Inflammatory macrophage treated with lipopolysaccharide for 1 hour (primary cell): ENCODE measurements at places on chromosomes 7 and 10.

GRCh38 chr10:13567030-13567429 is 19.7 kb upstream of the PRPF18 start:
- peak; percentile 83 for DNase-seq

DNA sequence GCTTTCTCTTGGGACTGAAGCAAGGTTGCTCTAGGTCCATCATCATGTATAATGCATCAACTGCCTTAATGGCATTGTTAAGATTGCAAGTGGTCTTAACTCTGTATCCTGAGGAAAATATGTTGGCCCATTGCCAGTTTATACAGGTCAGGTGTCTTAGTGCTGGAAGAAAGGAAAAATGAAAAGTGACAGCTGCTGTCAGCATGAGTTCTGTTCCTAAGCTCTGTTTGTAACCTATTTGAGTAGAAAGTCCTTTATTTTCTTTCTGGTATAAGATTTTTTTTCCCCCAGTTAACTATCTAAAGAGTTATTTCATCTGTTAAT is 127.2 kb downstream of the SRI start:
- DNase-seq, result no peak

DNA sequence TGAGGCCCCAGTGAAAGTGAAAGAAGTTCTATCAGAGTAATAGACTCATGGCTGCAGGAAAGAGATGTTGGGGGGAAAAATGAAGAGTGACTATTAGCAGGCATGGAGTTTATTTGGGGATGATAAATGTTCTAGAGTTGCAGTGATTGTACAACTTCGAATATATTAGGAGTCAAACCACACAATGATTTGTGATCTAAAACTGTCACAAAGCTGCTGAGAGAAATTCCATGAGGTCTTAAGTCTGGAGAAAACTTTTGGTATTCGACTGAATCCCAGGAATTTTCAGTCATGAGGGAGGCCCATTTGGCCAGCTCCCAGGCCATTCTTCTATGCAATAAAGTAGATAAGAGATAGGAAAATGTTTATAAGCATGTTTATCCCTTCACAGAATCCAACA is 55.9 kb upstream of the UNC5B start:
- DNase-seq, result no peak

DNA sequence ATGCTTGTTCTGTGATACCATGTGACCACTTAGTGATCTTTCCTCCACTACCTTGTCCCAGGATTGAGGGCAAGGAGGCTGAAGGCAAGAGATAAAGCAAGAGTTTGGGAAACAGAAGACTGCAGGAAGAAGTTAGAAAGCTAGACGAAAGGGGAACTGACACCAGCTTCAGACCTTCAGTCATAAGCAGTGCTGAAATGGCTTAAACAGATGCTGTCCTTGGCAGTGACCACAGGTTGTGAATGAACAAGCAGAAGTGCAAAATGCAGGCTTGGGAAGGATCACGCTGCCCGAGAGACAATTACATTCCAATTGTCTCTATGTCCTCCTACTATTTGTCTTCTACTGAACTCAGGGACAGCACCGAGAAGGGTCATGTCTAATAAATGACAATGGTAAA is 704.9 kb upstream of the AUTS2 start:
- DNase-seq, result no peak

DNA sequence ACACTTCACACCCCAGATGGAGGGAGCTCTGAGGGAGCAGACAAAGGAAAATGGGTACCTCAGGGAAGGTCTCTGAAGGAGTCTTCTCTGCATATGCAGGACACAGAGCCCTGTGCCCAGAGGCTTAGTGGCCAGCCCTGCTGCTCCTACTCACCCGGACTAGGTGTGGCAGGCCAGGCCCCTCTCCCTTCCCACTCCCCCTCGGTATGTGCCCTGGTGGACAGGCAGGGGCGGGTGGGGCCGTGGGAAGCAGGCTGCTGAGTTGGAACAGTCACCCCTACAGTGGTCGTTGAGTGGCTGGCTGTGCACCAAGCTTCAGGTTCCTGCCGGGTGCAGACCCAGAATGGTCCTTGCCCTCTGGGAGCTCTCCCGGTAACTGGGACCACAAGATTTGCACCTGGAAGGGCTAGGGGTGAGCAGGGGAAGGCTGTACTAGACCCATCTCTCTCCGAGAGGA is 68.6 kb downstream of the ZMIZ1 start:
- DNase-seq, result no peak

DNA sequence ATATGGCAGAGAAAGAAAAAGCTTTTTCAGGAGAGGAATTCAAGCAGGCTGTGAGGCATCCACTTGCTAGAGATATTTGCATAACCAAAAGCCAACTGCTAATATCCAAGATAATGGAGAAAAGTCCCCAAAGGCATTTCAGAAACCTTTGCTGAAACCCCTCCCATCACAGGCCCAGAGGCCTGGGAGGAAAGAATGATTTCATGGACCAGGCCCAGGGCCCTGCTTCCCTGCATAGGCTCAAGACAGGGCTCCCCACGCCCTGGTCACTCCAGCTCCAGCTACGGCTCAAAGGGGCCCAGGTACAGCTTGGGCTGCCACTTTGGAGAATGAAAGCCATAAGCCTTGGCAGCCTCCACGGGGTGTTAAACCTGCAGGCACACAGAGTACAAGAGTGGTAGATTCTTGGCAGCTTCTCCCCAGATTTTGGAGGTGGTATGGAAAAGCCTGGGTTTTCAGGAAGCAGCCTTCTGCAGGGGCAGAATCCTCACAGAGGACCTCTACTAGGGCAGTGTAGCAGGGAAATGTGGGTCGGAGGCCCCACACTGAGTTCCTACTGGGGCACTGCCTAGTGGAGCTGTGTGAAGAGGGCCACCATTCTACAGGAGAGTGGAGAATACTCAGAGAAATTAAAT is 5.6 kb upstream of the RSU1 start:
- DNase-seq, result no peak

DNA sequence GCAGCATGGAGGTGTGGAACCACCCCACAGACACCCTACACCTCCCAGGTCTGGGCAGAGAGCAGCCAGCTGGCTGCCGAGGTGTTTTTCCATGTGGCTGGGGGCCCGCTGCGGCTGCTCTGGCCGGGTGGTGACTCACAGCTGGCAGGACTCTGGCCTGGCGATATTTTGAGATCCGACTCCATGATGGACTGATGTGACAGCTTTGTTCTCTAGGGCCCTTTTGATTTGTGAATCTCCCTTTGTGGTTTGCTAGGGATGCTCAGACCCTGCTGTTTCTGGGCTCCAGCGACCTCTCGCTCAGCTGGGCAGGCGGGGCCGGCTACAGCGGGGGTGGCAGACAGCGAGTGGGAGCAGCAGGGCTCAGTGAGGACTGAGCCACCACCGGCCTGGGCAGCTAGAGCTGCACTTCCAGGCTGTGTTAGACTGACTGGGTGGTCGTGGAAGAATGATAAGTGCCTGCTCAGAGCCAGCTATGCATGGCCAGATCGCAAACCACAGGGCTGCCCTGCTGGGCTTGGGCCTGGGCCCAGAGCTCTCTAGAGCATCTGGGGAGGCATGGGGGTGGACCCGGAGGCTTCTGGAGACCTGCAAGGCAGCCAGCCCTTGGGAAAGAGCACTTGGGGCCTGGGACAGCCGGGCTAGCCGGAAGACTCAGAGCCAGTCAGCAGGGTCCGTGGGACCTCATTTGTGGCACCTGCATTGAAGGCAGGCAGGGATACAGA is 46.2 kb upstream of the GDF10 start:
- no peak for DNase-seq

GRCh38 chr10:72564596-72564995 is 61.3 kb downstream of the MICU1 start:
- DNase-seq, result peak; percentile 20

DNA sequence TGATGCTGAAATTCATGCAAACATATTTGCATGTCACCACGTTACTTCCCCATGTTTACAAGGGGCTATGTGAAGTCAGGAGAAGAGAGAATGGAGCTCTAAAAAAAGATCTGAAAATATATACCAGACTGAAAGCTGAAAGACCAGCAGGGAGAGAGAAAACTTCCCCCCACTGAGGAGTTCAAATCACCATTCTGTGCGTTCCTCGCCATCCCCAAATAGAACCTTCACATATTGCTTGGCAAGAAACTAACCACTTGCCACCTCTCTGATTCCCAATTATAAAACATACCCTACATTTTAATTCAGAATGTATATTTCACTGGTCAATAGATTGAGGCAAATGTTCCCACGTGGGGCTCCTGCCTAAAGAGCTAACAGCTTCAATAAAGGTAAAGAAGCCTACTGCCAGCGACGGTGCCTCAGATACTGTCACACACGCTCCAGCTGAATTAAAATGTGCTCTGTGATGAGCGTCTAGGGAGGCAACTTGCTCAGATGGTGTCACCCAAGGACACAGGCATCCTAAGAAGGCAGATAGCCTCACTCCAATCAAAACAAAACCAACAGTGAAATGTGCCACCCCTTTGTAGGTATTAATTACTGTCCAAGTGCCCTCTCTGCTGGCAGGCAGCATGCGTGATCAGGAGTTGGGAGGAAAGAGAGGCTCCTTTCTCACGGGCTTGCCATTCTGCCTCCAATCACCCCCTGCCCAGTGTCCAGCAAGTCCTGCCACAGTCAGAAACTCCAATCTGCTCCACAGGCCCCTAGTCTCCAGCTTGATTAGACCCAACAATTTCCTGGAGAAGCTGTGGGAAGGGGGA is 298.2 kb downstream of the GRID1 start:
- no peak for DNase-seq

DNA sequence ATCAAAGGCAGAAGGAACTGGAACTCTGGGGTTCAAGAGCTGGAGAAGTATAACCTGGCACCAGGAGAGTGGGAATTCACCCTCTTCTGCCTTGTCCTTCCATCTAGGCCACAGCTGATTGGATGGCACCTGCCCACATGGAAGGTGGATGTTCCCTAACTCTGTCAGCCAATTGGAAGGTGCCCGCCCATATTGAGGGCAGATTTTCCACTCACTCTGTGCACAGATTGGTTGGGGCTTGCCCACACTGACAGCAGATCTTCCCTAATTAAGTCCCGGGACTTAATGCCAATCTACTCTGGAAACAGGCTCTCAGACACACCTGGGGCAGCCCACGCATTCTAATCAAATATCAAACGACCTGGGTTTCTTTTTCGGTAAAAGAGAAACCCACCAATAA is 1142.3 kb upstream of the CELF2 start:
- DNase-seq, result no peak

- no peak for DNase-seq
Measured at GRCh38 chr10:70188768-70189167, 18.5 kb upstream of the SAR1A start.

DNA sequence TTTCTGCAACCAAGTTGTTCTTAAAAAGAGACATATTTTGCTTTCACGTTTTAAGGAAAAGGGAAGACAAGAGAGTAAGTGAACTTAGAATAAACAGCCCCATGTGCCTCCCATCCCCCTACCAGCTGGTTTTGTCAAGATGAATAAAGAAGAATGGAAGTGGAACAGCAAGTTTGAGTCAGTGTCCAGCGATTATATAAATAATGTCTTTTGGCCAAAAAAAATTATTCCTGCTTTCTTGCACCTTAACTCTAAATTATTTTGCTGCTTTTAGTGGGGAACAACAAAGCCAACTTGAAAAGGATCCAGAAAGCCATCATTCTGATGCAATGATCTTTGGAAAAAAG is 82.4 kb upstream of the TRIL start:
- DNase-seq, result no peak

GRCh38 chr10:44627591-44628354 is 242.9 kb upstream of the CXCL12 start:
- no peak for DNase-seq

DNA sequence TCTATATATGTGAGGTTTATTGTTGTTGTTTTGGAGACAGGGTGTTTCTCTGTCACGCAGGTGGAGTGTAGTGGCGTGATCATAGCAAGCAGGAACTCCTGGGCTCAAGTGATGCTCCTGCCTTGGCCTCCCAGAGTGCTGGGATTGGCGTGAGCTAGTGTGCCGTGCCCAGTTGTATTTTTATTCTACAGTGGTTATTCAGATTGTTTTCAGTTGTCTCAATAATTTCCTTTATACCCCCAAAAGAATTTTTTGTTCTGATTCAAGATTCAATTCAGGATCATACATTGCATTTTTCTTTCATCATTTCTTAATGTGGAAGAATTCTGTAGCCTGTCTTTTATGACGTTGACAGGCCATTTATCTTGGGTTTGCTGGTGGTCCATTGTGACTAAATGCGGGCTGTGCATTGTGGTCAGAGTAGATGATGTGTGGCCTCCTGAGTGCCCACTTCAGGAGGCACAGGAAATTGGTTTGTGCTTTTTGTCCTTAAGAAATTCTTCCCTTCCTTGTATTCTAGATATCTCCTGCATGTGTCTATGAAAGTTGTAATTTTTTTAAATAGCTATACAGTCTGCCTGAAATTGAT is 22.9 kb downstream of the RBM33 start:
- DNase-seq, result no peak

DNA sequence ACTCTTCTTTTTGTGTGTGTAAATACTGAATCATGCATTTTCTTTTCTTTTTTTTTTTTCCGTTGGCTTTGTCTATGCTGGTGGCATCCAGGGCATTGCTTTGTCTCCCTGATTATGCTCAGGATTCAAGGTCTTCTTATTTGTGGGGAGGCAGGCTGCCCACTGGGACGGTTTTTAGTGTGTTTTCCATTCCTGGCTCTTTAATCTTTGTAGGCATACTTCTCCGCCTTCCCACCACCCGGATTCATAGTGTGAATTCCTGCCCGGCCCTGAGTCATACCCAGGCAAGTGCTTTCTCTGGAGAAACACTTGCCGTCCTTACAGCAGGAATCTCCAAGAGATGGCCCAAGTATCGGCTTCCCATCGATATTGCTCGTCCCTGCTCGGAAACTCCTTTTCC is 5.2 kb downstream of the ZNF655 start:
- no peak for DNase-seq

- DNase-seq, result no peak
Measured at GRCh38 chr7:53984776-53985175, 557.4 kb upstream of the VSTM2A start.

- no peak for DNase-seq
Measured at GRCh38 chr10:86706401-86706841, 38.1 kb downstream of the LDB3 start.

- no peak for DNase-seq
Measured at GRCh38 chr10:24208661-24209431, at the start of gene KIAA1217. Gene KIAA1217, plus strand, starts transcription at chr10:24209138. Its CDS starts 56 bp downstream, at chr10:24209194.

GRCh38 chr7:13920053-13920697 is 69.3 kb downstream of the ETV1 start:
- DNase-seq, result no peak

DNA sequence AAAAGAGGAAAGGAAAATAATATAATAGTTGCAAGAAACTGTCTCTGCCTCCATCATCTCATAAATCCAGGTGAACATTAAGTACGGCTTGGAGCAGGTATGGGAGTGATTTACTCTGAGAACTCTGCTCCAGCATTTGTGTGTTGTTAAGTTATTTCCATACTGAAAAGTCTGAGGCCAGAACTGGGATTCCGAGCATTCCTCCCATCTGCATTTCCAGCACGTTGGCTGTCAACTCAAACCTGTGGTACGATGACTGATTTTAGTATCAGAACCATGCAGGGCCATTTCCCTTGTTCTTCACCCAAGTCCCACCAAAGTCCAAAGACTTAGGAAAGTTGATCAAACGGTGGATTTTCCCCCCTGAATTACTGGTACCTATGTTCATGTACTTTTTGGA is 104.9 kb downstream of the CREB5 start:
- DNase-seq, result no peak

GRCh38 chr10:105585753-105586152 is 944.7 kb downstream of the SORCS3 start:
- DNase-seq, result no peak

GRCh38 chr7:135791543-135792362 is 43.1 kb upstream of the FAM180A start:
- no peak for DNase-seq
